ENCODE measurements at places on chromosomes 12 and 14. TPM values are rescaled to one million over a fixed set of nuclear protein-coding genes. Genes with fewer than 3 reads are reported as not detected.

COX6A1 gene
- 405 TPM for total RNA-seq

GRCh38 chr12:5560265-5560664 lies 128.4 kb downstream of the NTF3 start:
- H3K27ac ChIP-seq: no peak overlapping the region
- no peak overlapping the region for H3K4me3 ChIP-seq
- no peaks in the 10 kb centered on the region for H3K36me3 ChIP-seq

GRCh38 chr14:68696266-68696665 lies 96.6 kb downstream of the ZFP36L1 start:
- no peak overlapping the region for H3K27ac ChIP-seq
- H3K4me3 ChIP-seq: no peak overlapping the region
- peaks cover 10% of the 10 kb centered on the region for H3K36me3 ChIP-seq
- DNase-seq: no peak
- no peaks in the 10 kb centered on the region for H3K4me1 ChIP-seq
- peaks cover 8% of the 10 kb centered on the region for H3K27me3 ChIP-seq

DNA sequence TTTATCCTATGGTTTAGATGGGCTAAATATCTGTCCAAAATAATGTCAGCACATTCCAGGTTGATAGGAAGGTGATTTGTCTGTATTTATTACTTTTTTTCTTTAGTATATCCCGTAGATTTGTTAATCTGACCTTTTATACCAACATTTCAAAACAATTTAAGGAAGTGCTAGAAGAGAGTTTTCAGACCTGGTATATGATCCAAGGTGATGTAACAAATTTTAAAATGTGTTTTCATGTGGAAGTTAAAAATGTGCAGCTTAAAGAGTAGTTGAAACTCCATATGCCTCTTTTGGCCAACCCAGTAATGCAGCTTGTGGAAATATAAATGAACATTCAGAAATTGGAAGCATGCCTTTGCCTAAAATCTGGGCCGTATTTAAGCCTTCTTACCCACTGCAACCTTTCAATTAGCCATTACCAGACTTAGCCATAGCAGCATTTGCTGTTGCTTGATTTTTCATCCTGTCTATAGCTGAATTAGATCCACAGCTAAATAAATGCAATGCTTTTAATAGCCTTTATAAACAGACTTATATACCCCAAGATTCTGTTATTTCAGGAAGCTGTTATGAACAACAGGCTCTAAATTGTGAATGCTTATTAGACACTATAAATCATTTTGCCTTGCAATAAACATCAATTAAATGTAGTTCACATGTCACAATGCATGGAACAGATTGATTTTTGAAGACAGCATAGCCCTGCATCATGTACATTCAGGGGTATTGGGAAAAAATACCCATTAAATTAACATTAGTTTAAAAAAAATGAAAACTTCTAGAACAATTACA lies 271.2 kb downstream of the PDZRN4 start:
- H3K27me3 ChIP-seq: peaks cover 2% of the 10 kb centered on the region
- no peak overlapping the region for H3K27ac ChIP-seq
- no peak for DNase-seq
- H3K4me1 ChIP-seq: peaks cover 4% of the 10 kb centered on the region
- H3K36me3 ChIP-seq: no peaks in the 10 kb centered on the region
- H3K4me3 ChIP-seq: no peak overlapping the region

GRCh38 chr12:5817246-5817645 lies 127.8 kb downstream of the ANO2 start:
- DNase-seq: no peak
- peaks cover 20% of the 10 kb centered on the region for H3K36me3 ChIP-seq
- no peaks in the 10 kb centered on the region for H3K4me1 ChIP-seq
- no peaks in the 10 kb centered on the region for H3K27me3 ChIP-seq
- no peak overlapping the region for H3K4me3 ChIP-seq

DNA sequence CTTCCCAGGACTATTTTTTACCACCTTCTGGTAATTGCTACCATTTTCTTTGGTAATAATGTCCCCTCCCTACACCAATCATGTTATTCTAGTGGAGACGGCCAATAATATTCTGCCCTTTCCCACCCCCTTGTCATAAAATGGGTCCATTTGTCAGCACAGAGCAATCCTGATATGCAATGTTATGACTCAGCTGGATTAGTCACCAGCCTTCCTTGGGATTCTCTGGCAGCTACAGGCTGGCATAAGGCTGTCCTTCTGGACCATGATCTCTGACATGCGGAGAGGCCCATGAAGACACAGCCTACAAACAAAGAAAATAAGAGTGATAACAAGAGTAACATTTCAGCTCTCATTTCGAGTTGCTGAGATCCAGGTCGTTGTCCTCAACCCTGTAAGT lies 222.0 kb upstream of the CPNE8 start:
- H3K27ac ChIP-seq: no peak overlapping the region
- DNase-seq: no peak
- H3K27me3 ChIP-seq: no peaks in the 10 kb centered on the region

ENDOU gene
- total RNA-seq: not detected

DNA sequence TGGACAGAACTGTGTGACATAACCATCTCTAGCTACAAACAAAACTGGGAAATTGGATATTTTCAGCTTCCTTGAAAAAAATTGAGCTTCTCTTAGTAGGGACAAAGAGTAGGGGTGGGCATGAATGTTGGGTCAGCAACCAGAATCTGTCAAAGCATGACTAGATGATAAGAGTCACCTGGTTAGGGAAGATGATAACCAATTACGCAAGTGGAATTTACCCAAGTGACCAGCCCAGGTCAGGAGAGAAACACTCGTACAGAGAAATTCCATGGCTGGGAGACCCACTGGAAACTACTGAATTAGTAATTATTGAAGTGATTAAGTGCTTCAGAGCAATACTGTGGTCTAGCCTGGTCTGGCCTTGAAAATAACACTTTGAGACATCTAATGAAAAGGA lies 36.3 kb upstream of the C12orf75 start:
- H3K27ac ChIP-seq: no peak overlapping the region
- no peak overlapping the region for H3K4me3 ChIP-seq
- peaks cover 13% of the 10 kb centered on the region for H3K36me3 ChIP-seq
- no peaks in the 10 kb centered on the region for H3K27me3 ChIP-seq

- H3K4me1 ChIP-seq: no peaks in the 10 kb centered on the region
- no peak for DNase-seq
- H3K4me3 ChIP-seq: no peak overlapping the region
- no peaks in the 10 kb centered on the region for H3K36me3 ChIP-seq
- H3K27me3 ChIP-seq: no peaks in the 10 kb centered on the region
Observed at GRCh38 chr12:127257366-127257935, 1009.5 kb upstream of the TMEM132C start.

DNA sequence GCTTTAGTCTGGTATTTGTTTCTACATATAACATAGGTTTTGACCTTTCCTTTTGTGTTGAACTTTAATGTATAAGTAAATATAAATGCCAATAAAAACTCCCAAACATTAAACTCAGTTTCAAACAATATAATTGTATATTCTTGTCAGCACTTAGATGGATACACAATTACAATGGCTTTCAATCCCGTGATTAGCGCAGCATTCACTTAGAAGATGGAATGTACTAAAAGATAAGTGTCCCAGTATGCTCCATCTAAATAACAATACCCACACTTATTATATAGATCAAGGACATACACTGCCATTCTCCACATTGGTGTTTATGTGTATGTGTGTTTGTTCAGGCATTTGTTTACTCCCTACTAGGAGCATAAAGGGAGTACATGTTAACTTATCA lies 193.1 kb downstream of the SOX5 start:
- no peak for DNase-seq
- peaks cover 3% of the 10 kb centered on the region for H3K27me3 ChIP-seq
- H3K27ac ChIP-seq: no peak overlapping the region
- H3K4me1 ChIP-seq: peaks cover 30% of the 10 kb centered on the region
- no peak overlapping the region for H3K4me3 ChIP-seq

DNA sequence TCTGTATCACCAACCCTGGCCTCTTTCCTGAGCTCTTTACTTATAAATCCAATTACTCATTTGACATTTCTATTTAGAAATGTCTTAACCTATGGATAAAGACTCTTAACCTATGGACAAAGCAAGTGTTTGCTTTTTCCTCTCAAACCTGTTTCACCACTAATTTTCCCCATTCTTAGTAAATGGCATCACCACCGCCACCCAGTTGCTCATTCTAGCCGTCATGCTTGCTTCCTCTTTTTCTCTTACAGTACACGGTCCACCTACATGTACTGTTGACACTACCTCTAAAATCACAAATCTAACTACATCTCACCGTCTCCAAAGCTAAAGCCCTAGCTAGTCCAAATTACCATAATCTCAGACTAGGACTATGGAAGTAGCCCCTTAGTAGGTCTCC lies 60.0 kb downstream of the CAPS2 start:
- H3K27ac ChIP-seq: peak overlapping the region; percentile 30
- H3K36me3 ChIP-seq: peaks cover 5% of the 10 kb centered on the region
- peaks cover 2% of the 10 kb centered on the region for H3K27me3 ChIP-seq
- H3K4me1 ChIP-seq: peaks cover 6% of the 10 kb centered on the region
- no peak overlapping the region for H3K4me3 ChIP-seq

AMDHD1 gene
- not detected for total RNA-seq

DNA sequence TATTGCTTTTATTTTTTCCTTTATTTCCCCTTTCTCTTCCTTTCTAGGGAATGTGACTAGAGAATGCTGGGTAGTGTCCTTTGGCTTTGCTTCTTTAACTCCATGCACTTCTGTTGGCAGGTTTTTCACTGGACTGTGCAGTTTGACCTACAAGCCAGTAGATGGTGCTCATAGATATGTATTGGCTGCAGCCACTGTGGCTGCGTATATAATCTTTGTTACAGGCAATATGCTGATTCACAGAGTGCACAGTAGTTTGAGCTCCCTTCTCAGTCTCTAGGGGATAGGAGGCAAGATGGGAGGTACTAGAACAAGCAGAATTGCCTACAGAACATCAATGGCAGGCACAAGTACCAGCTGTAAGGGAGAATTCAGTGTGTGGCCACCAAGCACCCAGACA lies 503.5 kb downstream of the LRFN5 start:
- no peak overlapping the region for H3K27ac ChIP-seq
- H3K4me1 ChIP-seq: no peaks in the 10 kb centered on the region
- H3K36me3 ChIP-seq: peaks cover 6% of the 10 kb centered on the region
- no peaks in the 10 kb centered on the region for H3K27me3 ChIP-seq
- H3K4me3 ChIP-seq: no peak overlapping the region
- no peak for DNase-seq

- no peak overlapping the region for H3K4me3 ChIP-seq
- no peaks in the 10 kb centered on the region for H3K27me3 ChIP-seq
- H3K4me1 ChIP-seq: no peaks in the 10 kb centered on the region
- no peak overlapping the region for H3K27ac ChIP-seq
- H3K36me3 ChIP-seq: no peaks in the 10 kb centered on the region
- DNase-seq: no peak
Observed at GRCh38 chr14:55221968-55222367, 30.6 kb upstream of the DLGAP5 start.

GRCh38 chr12:112559784-112560183 lies 141.0 kb downstream of the PTPN11 start:
- no peaks in the 10 kb centered on the region for H3K36me3 ChIP-seq
- no peaks in the 10 kb centered on the region for H3K27me3 ChIP-seq
- no peak for DNase-seq
- no peak overlapping the region for H3K27ac ChIP-seq

GUCY2C gene
- not detected for total RNA-seq

CISTR gene
- not detected for total RNA-seq

- no peak for DNase-seq
- H3K27ac ChIP-seq: no peak overlapping the region
- no peaks in the 10 kb centered on the region for H3K4me1 ChIP-seq
- no peak overlapping the region for H3K4me3 ChIP-seq
- H3K36me3 ChIP-seq: no peaks in the 10 kb centered on the region
Observed at GRCh38 chr12:89236748-89237383, 115.4 kb downstream of the DUSP6 start.

HOXC6 gene
- 0.32 TPM for total RNA-seq

DNA sequence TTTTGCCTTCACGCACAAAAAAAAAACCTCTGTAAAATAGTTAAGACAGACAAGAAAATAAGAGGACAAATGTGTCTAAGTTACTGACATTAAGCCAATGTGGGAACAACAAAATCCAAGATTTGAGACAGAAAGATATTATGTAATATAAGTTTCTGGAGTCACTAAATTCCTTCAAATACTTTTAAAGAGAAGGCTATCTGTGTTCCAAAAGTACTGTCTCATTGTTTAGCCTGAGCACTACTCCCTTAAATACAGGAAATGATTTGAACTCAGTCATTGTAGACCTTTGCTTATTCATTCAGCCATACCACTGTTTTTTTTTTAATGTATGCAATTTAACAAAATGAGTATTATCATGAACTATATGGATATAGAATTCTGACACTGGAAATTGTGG lies 82.7 kb upstream of the KITLG start:
- H3K4me1 ChIP-seq: no peaks in the 10 kb centered on the region
- DNase-seq: no peak
- no peaks in the 10 kb centered on the region for H3K27me3 ChIP-seq

IFNG gene
- not detected for total RNA-seq

SERPINA12 gene
- total RNA-seq: not detected

DNA sequence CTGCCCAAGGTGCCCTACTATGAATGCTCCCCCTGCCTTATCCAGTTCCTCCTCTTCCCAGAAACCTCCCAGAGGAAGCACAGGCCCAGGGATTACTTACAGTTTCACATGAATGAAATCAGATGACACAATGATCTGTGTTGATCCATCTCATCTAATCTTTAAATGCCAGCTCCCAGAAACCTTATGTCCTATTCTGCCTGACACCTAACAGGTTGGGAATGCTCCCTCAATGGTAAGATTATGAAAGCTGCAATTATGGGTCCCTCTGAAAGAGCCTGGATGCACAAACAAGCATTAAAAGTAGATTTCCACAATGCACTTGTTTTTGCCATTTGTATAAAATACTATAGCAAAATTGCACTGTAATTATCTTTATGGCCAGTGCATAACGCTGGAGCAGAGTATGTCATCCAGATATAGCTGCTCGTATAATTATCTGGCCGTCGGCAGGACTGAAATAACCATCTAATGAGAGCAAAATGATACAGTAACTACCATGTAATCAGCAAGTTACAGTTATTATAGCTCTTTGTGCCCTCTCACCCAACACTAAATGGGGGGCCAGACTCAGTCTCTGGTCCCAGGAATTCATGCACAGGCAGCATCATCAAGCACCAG lies 4.4 kb upstream of the ZBTB39 start:
- H3K36me3 ChIP-seq: no peaks in the 10 kb centered on the region
- no peak for DNase-seq
- peaks cover under 1% of the 10 kb centered on the region for H3K4me1 ChIP-seq
- peaks cover 12% of the 10 kb centered on the region for H3K27me3 ChIP-seq
